ENCODE measurements at places on chromosomes 2 and 18. TPM values are rescaled to one million over a fixed set of nuclear protein-coding genes. Genes with fewer than 3 reads are reported as not detected.

DNA sequence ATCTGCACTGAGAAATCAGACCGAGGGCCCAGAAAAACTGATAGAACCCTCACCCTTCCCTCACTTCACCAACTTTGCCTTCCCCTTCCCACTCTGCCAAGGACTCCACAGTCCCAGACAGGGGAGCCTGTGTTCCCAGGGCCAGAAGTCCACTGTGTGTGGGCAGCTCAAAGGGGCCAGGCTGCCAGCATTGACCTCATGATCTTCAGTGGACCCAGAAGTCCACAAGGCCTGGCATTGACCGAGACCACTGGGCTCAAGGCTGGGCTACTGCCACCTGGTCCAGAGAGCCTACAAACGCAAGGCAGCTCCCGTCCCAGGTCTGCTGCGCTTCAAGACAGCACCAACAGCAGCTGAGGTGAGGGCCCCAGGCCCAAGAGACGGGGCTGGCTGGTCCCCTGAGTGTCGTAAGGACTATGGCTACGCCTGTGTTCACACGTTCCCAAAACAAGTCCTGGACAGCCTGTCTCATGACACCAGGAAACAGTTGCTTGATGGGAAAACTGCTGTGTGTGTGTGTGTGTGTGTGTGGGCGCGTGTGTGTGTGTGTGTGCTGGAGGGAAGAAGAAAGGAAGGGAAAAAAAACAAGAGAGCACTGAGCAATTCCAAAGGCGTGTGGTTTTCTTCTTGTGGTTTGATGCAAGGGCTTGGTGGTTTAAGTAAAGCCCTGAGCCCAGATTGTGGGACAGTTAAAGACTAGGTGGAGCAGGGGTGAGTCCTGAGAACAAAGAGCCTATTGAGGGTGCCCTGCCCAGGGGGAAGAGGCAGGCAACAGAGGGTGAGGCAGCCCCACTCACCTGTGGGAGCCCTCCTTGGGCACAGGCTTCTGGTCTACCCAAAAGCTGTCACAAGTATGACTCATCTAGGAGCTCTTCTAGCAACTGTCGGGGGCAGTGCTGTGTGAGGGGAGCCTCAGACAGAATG lies 46.6 kb upstream of the ZBTB7C start:
- peak; percentile 100 for DNase-seq

CIDEA gene
- polyA plus RNA-seq: 4.9 TPM

GRCh38 chr2:49271060-49271606 lies 116.8 kb upstream of the FSHR start:
- no peak for DNase-seq

- peak; percentile 39 for DNase-seq
Measured at GRCh38 chr2:226758921-226759640, 40.5 kb downstream of the IRS1 start.

C1GALT1C1L gene
- 0.42 TPM for polyA plus RNA-seq

GRCh38 chr18:48896875-48897511 lies 53.8 kb downstream of the SMAD7 start:
- DNase-seq: peak; percentile 22

NR4A2 gene
- 0.26 TPM for polyA plus RNA-seq

PARD3B gene
- polyA plus RNA-seq: 0.19 TPM

- no peak for DNase-seq
Measured at GRCh38 chr2:37615804-37616676, 55.4 kb downstream of the CDC42EP3 start.

DNA sequence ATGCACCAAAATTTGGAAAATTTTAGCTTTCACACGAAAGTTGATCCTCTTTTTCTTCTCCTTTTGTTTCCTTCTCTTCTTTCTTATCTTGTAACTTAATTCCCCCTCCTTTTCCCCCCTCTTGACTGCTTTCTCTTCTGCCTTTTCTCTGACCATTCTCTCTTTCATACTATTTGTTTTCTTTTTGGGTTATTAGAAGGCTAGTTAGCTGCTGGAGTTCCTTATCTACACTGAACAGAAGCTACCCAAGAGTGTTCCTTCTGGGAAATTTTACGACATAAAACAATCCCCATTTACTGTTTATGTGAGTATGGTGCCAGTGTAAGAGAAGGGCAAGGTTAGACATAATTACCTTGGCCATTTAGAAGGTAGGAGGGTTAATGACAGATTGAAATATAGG lies 218.4 kb upstream of the DTNA start:
- no peak for DNase-seq

GRCh38 chr18:10413722-10414121 lies 40.7 kb upstream of the APCDD1 start:
- DNase-seq: no peak

GRCh38 chr2:42902939-42903709 lies 110.7 kb upstream of the HAAO start:
- no peak for DNase-seq

GRCh38 chr2:121179467-121179866 lies 105.5 kb downstream of the TFCP2L1 start:
- no peak for DNase-seq

DNA sequence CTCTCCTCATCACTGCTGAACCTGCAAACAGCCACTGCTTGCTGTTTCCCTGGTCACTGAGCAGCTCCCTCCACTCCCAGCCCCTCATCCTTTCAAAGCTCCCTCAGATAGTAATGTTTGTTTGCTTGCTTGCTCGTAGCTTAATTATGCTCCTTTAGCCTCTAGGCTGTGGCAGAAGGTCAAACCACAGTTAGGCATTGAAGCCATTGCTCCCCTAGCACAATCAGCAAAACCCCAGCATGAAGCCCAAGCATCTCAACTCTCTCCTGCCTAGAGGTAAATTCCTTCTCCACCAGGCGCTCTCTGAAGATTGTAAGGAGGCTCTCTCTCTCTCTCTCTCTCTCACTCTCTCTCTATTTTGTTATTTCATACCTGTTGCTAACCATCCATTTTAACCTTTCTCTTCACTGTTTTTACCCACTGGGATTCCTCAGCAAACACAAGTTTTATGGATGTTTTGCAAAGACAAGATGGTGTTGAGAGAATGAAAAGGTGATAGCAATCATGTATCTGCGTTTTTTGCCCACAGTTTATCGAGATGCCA lies 135.9 kb upstream of the HNRNPA3 start:
- DNase-seq: no peak

DNA sequence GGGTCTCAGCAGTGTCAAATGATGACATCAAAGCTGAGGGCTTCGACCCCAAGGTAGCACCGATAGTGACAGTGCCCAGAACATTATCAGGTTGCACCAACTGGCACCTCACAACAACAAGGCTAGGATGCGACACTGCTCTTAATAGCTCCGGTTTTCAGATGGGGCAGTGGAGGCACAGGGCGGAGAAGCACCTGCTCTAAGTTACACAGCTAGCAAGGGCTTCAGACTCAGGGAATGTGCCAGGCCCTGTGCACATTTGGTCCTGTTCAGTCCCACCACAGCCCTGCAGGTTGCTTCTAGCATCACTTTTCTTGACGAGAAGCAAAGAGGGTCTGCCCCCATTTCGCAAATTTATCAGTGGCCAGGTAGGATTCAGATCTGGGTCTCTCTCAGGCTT lies 74.1 kb downstream of the DGKD start:
- no peak for DNase-seq

DNA sequence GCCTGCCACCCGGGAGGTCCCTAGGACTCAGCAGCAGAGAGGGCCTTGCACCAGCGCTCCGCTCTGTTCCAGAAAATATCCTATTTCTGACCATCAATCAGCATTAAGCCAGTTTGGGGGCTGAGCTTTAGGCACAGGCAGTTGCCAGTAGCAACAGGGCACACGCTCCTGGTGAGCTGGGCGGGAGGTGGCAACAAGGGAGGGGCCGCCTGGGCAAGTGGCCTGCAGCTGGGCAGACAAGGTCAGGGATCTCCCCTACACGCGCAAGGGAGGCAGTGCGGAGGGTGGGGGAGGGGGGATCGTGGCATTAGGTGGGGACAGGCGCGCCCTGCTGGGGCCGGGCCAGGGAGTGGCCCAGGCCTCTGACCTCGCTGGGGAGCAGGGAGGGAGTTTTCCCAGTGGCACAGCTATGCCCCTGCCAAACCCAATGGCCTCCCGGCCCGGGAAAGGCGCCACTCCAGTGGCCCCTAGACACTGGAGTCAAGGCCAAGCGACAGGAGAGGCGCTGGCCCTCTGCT lies 302.8 kb downstream of the NCKAP5 start:
- no peak for DNase-seq

GRCh38 chr2:16760426-16760825 lies 94.8 kb upstream of the CYRIA start:
- no peak for DNase-seq

- no peak for DNase-seq
Measured at GRCh38 chr18:3993941-3994687, 461.0 kb downstream of the DLGAP1 start.

DNA sequence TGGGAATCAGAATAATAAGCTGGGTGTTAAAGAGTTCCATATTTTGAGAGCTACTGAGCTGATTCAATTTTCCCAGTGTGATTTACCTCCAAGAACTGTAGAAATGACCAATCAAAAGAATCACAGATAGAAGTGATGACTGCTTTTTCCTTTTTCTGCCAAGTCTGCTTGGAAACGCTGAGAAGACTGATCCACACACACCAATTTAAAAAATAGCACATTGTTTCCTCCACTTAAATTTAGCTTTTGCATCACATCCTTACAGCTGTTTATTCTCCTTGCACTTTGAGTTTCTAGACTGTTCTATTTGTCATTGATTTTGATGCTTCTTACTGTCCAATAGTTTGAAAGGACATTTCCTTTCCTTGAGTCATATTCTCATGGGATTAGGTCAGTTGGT lies 590.3 kb upstream of the CHAC2 start:
- DNase-seq: no peak

DNA sequence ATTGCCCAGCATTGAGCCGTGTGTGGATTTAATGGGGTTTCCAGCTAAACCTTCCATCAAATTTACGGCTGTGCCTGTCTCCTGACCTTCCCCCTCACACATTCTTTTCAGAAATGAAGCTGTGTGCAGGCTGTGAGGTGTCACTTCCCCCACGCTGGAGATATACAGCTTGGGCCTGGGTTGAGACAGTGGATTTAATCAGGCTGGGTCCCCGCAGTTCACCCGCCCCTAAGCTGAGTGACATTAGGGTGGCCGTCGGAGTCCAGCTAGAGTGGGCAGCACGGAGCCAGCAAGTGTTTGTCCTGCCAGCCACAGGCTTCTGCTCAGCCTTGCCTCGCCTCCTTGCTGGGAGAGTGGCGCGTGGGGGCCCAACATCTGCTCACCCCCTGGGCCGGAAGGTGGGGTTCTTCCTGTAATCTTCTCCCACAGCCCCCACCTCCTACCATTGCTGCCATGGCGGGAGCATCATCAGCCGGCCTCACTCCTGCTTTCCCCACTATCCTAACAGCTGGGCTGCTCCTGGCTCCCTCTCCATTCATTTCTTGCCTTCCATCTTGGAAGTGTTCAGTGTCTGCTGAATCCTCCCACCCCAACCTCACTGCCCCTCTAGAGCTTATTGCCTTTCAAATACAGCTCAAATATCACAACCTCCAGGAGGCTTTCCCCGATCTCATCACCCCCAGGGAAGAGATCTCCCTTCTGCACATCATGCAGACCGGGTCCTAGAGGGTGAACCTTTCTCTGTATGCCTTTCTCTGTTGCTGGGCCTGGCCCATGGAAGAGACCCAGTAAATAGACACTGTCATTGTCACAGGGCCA lies 149.0 kb downstream of the GLI2 start:
- no peak for DNase-seq

- no peak for DNase-seq
Measured at GRCh38 chr2:234955971-234956509, 4.2 kb downstream of the SH3BP4 start.

GRCh38 chr2:238505892-238506280 lies 79.2 kb downstream of the ASB1 start:
- no peak for DNase-seq

- DNase-seq: no peak
Measured at GRCh38 chr18:51251625-51252024, 54.1 kb upstream of the MEX3C start.
